ENCODE measurements at places on chromosomes 1 and 21.

DNA sequence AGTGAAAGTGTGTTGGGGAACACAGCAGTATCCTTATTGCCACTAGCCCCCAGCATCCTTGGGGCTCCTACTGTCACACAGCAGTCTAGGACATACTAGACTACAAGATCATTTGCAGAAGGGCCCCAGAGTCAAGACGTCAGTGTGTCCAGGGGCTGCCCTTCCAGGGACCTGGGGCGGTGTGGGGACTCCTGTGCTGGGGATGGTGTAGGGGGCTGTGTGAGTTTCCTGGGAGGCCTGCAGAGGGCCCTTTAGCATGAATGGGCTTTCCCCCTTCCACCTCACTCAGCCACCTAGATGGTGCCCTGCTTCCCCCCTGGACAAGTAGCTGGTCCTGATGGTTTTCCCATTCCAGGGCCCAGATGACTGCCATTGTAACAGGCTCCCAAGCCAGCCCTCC, 17.5 kb upstream of the KIF21B start:
- H3K36me3 ChIP-seq, result no peaks in the 10 kb centered on the region
- H3K27ac ChIP-seq, result no peak overlapping the region
- peaks cover 5% of the 10 kb centered on the region for H3K27me3 ChIP-seq
- no peaks in the 10 kb centered on the region for H3K4me1 ChIP-seq
- DNase-seq, result no peak
- no peak overlapping the region for H3K4me3 ChIP-seq

GRCh38 chr1:3909615-3910014, 9.5 kb upstream of the C1orf174 start:
- no peaks in the 10 kb centered on the region for H3K36me3 ChIP-seq
- no peak overlapping the region for H3K27ac ChIP-seq
- no peak overlapping the region for H3K4me3 ChIP-seq
- no peak for DNase-seq
- no peaks in the 10 kb centered on the region for H3K27me3 ChIP-seq

GRCh38 chr1:211737115-211738035, 62.0 kb upstream of the NEK2 start:
- no peaks in the 10 kb centered on the region for H3K27me3 ChIP-seq
- H3K4me1 ChIP-seq, result peaks cover 9% of the 10 kb centered on the region
- no peak for DNase-seq
- H3K27ac ChIP-seq, result no peak overlapping the region
- H3K36me3 ChIP-seq, result no peaks in the 10 kb centered on the region

- DNase-seq, result peak; percentile 24
- no peak overlapping the region for H3K4me3 ChIP-seq
- no peaks in the 10 kb centered on the region for H3K36me3 ChIP-seq
- H3K27me3 ChIP-seq, result no peaks in the 10 kb centered on the region
Measured at GRCh38 chr1:168643152-168643551, 66.7 kb downstream of the XCL1 start.

DNA sequence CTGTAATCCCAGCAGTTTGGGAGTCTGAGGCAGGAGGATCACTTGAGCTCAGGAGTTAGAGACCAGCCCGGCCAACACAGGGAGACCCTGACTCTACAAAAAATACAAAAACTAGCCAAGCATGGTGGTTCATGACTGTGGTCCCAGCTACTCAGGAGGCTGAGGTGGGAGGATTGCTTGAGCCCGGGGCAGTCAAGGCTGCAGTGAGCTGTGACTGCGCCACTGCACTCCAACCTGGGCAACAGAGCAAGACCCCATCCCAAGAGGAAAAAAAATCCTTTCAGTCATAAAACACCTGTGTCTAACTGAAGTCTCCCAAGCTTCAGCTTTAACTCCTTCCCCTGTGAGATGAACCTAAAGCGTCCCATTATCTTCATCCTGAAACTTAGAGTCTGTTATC, 33.1 kb upstream of the GOLT1A start:
- H3K36me3 ChIP-seq, result no peaks in the 10 kb centered on the region
- H3K27me3 ChIP-seq, result peaks cover 8% of the 10 kb centered on the region
- no peak for DNase-seq
- no peak overlapping the region for H3K27ac ChIP-seq
- no peaks in the 10 kb centered on the region for H3K4me1 ChIP-seq
